ENCODE measurements at places on chromosomes 1 and 21.

- DNase-seq, result no peak
These were observed 30.3 kb upstream of the CEP350 start for GRCh38 chr1:179924268-179924667.

- no peak for DNase-seq
These were observed 16.1 kb upstream of the FMOD start for GRCh38 chr1:203367057-203367456.

DNA sequence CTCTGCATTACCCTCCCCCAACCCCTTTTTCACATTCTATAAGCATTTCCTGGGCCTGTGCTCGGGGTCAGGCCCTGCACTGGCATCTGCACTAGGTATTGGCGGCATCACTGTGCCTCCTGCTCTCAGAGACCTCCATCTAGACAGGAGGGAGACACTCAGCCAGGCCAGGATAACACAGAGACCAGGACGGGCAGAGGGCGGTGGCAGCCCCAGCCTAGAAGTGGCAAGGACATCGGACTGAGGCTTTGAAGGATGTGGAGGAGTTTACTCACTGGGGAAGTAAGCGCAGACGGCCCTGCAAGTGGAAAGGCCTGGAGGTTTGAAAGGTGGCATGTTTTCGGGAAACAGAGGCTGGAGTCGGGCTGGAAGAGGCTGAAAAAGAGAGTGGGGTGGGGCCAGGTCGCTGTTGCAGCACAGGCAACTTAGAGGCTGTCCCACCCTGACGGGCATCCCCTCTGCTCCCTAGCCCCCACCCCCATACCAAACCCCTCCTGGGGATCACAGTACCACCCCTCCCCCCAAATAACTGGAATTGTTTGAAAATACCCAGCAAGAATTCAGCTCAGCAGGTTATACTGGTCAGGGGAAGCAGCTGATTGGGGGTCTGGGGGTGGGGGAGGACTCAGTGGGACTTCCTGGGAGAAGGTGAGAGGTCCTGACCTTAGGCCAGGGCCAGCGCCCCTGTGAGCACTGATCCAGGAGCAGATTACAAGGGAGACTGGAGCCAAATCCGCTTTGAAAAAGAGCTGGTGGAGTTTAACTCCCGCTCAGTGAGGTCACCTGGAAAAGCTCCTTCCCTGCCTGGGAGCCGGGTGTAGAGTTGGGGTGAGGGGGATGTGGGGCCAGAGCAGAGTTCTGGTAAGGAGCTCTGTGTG, 121.8 kb upstream of the WNT4 start:
- no peak for DNase-seq

- DNase-seq, result no peak
These were observed 52.9 kb downstream of the GADD45A start for GRCh38 chr1:67737875-67738274.

GRCh38 chr1:194517567-194517966, 1331.2 kb upstream of the B3GALT2 start:
- DNase-seq, result no peak

- no peak for DNase-seq
These were observed 24.4 kb upstream of the FGGY start for GRCh38 chr1:59272507-59272906.

- DNase-seq, result no peak
These were observed 29.9 kb downstream of the FMO4 start for GRCh38 chr1:171343727-171344472.

- no peak for DNase-seq
These were observed 223.2 kb upstream of the FOXD3 start for GRCh38 chr1:63099188-63099587.

DNA sequence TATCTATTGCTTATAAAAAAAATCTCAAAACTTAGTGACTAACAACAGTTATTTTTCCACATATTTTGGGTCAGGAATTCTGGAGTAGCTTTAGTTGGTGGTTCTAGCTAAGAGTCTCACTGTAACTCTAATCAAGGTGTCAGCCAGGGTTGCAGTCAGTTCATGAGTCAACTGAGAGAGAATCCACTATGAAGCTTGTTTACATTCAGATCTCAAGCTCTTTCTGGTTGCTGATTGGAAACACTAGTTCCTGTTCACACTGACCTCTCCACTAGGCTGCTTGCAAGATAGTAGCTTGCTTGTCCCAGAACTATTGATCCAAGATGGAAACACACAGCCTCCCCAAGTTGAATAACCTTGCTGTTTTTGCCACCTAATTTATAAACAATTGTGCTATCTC, 1192.1 kb upstream of the B3GALT2 start:
- DNase-seq, result no peak

DNA sequence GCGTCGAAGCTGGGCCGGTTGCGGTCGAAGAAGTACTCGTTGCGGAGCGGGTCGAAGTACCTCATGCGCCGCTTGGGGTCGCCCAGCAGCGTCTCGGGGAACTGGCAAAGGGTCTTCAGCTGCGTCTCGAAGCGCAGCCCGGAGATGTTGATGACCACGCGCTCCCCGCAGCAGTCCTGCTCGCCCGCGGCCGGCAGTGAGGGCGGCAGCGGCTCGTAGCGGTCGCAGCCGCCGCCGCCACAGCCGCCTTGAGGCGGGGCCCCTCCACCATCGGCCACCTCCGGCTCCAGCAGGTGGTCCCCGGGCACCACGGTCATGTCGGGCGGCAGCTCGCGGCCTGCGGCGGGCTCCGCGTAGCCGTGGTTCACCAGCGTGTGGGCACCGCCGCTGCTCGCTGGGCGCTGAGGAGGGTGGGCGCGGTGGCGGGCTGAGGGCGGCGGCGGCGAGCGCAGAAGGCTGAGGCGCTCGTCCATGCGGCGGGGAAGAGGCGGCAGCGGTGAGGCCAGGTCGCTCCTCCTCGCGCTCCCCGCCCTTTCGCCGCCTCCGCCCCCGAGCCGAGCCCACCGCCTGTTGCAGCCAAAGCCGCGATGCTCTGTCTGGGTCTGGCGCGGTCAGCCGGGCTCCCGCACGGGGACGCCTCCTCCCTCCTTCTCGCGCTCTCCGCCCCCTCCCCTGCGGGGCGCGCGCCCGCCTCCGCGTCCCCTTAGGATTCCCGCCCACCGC, at the start of gene KCNA3:
KCNA3 (minus strand) TSS at position 604 of the 723 bp plus-strand sequence; CDS start at position 473, 131 bp downstream.
- peak; percentile 58 for DNase-seq

GRCh38 chr21:34887725-34888568, 161.2 kb downstream of the RUNX1 start:
- peak; percentile 73 for DNase-seq

DNA sequence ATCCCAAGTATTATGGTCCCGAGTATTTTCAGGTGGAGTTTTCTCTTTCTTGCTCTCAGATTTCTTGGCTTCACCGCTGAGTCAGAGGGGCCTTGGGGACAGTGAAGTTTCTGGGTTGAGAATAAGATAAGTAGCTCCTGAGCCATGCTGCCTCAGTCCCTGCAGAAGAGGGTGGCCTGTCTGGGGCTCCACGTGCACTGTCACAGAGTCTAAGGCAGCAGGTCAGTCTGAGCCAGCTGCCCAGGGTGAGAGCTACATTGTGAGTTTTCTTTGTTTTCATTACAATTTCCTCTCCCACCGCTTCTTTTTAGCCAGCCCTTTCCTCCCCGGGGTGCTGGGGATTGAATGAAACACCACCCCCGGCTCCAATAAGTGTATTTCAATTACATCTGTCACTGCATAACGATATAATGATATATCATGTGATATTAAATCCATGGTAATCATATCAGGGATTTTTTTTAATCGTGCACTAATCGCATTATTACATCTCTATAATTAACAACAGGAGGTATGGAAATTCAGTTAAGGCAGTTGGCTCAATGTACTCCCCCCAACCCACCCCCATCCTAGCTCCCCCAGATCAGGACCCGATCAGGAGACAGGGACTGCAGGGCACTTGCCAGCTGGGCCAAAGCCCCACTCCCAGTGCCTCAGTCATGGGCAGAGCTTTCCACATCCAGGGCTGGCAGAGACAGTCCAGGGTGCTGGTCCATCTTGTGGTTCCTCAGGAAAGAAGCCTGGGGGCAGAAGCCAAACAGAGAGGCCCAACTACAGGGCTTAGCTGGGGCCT, 43.7 kb downstream of the DMAP1 start:
- DNase-seq, result no peak

DNA sequence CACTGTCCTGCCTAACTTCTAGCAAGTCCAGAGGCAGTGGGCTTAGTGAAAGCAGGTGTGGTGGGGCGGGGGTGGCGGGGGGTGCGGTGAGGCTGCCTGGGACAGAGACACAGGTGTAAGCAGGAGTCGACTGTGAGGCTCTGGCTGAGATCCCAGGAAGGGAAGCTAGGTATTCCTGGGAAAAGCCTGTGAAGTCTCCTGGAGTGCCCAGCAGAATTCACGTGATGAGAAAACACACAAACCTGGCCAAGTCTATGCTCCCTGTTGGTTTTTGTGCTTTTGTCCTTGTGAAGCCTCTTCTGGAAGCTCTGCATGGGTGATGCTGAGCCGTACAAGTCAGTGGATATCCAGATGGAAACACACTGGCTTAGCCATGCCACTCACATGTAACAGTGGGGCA, 5.3 kb downstream of the GALNT2 start:
- no peak for DNase-seq

GRCh38 chr1:155171836-155172731, 1.0 kb downstream of the KRTCAP2 start:
- no peak for DNase-seq

DNA sequence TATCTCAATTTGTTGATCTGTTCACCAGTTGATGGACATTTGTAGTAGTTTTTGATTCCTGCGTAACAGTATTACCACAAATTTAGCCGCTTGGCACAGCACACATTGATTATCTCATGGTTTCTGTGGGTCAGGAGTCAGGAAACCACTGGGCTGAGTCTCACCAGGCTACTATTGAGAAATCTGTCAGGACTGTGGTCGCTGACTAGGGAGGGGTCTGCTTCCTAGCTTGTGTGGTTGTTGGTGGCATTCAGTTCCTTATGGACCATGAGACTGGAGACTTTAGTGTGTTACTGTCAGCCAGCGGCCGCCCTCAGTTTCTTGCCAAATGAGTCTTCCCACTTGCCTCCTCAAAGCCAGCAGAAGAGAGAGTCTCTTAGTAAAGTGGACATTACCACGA, 9.8 kb downstream of the PEX14 start:
- DNase-seq, result no peak

- no peak for DNase-seq
These were observed 59.2 kb downstream of the HTR6 start for GRCh38 chr1:19723874-19724273.

- no peak for DNase-seq
These were observed 1.7 kb downstream of the MYOCOS start for GRCh38 chr1:171623651-171624331.

DNA sequence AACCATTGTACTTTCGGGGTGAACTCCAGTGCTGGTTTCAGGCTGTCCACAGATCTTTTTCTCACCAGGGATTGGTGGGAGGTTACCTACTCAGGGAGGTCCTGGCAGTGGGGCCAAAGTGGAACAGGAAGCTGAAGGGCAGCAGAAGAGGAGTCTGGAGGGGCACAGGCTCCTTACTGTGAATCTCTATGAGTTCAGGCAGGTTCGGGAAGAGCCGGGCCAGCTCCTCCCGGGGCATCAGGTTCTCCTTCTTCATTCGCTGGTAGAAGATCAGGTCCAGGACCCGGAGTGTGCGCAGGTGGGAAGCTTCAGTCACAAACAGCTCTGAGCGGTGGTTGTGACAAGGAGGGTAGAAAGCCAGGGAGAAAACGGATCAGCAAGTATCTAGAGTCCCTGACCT, 26.7 kb downstream of the LRRC71 start:
- no peak for DNase-seq

GRCh38 chr21:16517383-16517782, 787.6 kb downstream of the USP25 start:
- no peak for DNase-seq

- DNase-seq, result no peak
These were observed 8.7 kb downstream of the B3GALNT2 start for GRCh38 chr1:235495551-235495950.

DNA sequence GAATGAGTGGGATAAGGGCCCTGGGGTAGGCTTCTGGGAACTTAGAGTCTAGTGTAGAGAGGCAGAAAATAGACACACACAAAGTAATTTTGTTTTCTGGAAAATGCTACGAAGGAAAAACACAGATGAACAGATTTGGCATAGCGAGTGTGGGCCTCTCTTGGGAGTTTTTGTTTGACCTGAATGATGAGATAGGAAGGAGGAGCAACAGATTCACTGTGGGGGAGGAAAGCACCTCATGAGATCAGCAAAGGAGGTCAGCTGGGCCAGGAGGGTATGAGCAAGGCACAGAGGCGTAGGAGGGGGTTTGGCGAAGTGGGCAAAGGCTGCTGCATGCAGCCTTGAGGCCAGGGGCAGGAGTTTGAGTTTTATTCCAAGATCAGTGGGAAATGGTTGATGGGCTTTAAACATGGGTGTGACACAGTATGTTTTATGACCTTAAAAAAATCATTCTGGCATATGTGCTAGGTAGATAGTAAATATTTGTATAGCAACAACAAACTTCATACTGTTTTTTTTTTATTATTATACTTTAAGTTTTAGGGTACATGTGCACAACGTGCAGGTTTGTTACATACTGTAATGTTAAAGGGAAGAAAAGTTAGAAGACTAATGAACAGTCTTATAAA, 57.9 kb downstream of the FGGY start:
- DNase-seq, result no peak

DNA sequence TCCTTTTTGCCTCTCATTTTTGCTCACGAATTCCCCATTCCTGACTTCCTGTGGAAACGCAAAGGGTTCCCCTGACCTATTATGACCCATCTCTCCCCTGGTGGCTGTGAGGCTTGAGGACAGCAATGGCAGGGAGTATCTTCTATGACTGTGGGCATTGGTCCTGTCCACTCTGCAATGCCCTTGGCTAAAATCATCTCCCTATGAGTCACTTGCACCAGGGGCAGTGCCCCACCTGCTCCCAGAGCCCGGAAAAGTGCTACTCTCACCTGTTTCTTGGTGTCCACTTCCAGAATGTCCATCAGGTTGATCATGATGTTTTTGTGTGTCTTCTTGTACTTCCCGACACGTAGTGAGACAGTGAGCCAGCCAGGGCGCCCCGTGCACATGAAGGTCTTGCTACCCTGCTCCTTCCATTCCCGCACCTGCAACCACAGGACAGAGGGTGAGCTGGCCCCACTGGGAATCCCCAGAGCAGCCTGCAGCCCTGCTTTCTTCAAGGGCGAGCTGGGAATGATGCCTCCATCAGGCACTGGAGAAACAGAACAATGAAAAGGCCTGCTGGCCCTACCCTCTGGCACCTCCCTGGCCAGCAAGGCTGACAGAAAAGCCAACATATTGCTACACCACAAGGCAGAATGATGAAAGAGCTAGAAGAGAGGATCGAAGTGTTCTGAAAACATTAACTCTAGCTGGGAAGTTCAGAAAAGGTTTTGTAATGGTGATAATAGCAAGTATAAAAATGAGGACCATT, 3.5 kb downstream of the DHCR24 start:
- DNase-seq, result no peak

GRCh38 chr1:41844255-41844654, 74.5 kb downstream of the HIVEP3 start:
- no peak for DNase-seq

GRCh38 chr1:92736395-92736794, 48.5 kb downstream of the EVI5 start:
- DNase-seq, result no peak

- DNase-seq, result no peak
These were observed 30.6 kb downstream of the CDK18 start for GRCh38 chr1:205535096-205535495.

DNA sequence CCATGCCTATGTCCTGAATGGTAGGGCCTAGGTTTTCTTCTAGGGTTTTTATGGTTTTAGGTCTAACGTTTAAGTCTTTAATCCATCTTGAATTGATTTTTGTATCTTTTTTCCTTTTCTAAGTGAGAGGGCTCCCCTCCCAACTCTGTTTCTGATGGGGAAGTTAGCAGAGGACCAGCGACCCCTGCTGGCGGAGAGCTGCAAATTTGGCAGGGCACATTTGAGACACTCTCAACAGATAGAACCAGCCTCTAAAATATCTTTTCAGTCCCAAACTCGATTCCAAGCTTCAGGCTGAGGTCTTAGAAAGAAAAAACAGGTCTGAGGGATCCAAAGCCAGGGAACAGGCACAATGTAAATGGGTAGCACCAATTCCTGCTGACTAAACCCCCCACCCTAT, 32.5 kb downstream of the LRRC3 start:
- DNase-seq, result peak; percentile 22
